Stimulated activated naive CD4-positive, alpha-beta T cell (primary cell): ENCODE measurements at places on chromosomes 6 and 20.

DNA sequence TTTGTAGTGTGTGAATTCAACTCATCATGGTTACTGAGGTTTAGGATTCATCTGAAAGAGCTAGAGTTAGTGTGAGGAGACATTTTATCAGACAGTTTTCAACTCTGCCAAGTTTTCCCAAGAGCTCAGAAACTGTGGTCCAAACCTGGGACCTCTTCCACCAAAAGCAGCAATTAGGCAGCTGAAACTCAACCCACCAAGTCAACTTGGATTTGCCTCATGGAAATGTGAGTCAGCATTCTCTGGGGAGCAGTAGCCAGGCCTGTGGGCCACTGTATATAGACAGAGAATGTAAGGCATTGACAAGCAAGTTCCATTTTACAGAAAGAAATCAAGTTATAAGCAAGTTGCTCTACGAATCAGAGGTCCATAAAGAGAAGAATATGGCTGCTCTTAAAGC is 178.8 kb upstream of the HDDC2 start:
- DNase-seq = no peak

GRCh38 chr6:27136978-27137814 is 110.3 kb upstream of the PRSS16 start:
- no peak for DNase-seq

DNA sequence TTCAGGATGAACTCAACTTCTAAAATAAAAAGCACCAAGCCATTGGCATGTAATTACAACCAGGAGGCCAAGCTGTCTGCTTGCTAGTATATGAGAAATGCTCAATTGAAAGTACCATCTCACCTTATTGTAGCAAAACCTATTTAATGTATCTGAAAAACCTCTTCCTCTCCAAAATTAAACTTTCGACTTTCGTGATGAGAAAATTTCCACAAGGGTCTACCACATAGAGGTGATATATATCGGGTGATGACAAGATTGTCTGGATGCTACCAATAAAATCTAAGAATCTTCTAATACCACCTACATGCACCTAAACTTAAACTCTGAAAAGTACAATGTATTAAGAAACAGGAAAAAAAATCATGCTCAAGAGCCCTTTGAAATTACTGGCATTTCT is 74.2 kb downstream of the ATXN1 start:
- DNase-seq = no peak

DNA sequence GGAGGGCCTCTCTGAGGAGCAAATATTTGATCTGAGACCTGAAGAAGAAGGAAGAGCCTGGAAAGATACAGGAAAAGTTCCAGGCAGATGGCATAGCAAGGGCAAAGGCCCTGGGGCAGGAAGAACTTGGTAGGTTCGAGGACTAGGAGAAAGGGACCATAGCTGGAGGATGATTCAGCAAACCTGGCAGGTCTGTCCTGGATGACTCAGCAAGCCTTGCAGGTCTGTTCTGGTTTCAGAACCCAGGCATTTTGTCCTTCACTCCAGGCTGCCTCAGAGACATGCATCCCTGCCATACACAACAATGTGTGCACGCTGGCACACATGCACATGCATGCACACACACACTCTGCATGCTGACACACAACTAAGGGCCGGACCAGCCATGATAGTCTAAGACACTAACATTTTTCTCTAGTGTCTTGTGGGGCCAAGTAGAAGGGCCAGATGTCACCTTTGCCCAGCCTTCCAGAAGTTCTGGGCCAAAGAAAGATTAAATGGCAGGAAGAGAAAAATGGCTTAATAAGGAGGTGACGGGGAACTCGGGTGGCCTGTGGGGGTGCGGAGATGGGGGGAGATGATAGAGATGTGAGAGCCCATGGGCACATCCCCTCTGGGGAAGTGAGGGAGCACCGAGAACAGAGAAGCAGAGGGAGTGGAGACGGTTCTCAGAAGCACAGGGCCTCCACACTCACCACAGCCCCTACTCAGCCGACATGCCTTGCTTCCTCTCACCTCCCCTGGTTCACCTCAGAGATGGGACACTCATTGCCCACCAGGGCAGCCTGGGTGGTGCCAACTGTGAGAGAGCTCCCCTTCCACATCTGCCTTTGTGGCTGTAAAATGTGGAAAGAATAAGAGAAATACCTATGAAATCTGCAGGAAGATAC is 15.4 kb upstream of the TRIB3 start:
- DNase-seq = no peak

GRCh38 chr6:99530627-99531026 is 15.4 kb upstream of the USP45 start:
- no peak for DNase-seq

DNA sequence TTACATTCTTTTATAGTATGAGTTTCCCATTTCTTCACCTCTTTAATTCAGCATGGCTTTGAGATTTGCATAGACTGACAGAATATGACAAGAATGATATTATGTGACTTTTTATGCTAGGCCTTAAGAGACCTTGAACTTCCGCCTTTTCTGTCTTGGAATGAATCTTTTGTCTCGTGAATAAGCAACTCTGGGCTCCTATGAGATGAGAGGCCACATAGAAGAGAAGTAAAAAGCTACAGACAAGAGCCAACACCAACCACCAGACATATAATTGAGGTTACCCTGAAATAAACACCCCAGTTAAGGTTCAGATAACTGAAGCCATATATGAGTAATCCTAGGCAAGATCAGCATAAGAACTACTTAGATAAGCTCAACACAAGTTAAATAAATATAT is 600.8 kb downstream of the MEI4 start:
- no peak for DNase-seq

GRCh38 chr20:8128291-8129060 is 3.6 kb upstream of the PLCB1 start:
- no peak for DNase-seq

- no peak for DNase-seq
These were observed 7.0 kb downstream of the HELZ2 start for GRCh38 chr20:63567136-63567385.

- DNase-seq = no peak
These were observed 71.5 kb downstream of the CNKSR3 start for GRCh38 chr6:154438882-154439415.

GRCh38 chr6:9136141-9136822 is 700.9 kb upstream of the SLC35B3 start:
- DNase-seq = no peak

- DNase-seq = no peak
These were observed 120.7 kb downstream of the MTFR2 start for GRCh38 chr6:136129365-136129764.

- DNase-seq = no peak
These were observed 58.2 kb downstream of the MOCS1 start for GRCh38 chr6:39876111-39876510.

- no peak for DNase-seq
These were observed 185.6 kb downstream of the OR2B2 start for GRCh38 chr6:27726619-27727023.

DNA sequence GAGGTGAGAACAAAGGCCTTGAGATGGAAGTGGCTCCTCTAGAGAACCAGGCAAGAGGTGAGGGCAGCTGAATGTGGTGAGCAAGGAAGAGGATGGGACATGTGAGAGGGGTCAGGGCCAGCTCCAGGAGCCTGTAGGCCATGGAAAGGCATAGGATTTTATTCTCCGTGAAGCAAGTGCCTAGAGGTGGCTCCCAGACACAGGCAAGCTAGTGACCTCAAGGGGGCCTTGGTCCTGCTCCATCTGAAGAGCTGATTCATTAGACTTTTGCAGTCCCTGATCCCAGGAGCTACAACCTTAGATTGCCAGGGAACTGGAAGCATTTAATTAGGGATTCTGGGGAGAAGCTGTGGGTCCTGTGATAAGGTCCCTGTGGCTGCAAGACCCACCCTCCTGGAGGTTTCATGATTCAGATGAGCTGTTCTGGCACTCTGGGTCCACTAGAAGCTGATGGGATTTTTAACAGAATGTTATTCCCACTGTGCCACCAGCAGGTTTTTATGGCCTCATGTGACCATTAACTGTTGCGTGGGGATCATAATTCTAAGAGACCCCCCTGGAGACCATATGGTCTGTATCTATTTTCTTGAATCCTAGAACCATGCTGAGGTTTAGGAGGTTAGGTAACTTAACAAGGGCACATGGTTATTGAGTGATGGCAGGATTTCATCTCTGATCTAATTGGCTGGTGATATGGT is 90.5 kb downstream of the ELOVL5 start:
- DNase-seq = no peak

- DNase-seq = no peak
These were observed 11.5 kb downstream of the RIOK1 start for GRCh38 chr6:7401075-7401474.

GRCh38 chr20:17315407-17316231 is 88.8 kb downstream of the PCSK2 start:
- no peak for DNase-seq

DNA sequence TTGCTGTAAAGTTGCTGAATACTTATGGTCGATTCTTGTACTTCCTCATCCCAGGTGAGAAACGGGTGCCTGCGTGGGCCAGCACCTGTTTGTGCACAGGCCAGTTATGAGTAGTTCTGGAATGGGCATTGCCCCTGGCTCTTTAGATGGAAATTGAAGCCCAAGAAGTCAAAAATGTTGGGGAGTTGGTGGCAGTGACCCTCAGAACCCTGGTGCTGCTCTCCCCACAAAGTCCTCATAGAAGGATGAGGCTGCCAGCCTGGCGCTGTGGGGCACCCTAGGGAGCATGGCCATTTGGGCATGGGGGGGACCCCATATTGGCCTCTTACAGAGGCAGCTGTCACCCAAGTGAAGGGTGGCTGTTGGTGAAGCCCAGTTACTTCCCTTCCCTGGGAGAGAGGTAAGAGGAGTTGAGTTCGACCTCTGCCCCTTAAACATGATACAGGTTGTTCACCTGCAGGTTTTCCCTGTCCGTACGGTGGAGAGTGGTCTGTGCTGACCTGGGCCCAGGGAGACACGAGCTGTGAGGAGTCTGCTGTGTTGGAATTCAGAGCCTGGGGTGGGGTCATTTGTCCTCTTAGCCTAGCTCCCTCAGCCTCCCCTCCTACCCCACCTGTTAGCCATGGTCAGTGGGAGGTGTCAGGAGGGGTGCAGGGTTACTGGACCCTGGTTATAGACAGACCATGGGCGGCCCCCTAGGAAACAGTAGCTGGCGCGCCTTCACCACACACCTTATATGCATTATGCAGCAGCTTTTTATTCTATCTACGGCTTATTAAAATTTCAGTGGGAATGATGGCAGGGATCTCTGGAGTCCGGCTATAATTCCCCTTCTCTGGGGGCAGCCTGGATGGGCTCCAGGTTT is 4.9 kb downstream of the HMGA1 start:
- no peak for DNase-seq

- no peak for DNase-seq
These were observed 5.4 kb upstream of the DOK5 start for GRCh38 chr20:54469952-54470351.

DNA sequence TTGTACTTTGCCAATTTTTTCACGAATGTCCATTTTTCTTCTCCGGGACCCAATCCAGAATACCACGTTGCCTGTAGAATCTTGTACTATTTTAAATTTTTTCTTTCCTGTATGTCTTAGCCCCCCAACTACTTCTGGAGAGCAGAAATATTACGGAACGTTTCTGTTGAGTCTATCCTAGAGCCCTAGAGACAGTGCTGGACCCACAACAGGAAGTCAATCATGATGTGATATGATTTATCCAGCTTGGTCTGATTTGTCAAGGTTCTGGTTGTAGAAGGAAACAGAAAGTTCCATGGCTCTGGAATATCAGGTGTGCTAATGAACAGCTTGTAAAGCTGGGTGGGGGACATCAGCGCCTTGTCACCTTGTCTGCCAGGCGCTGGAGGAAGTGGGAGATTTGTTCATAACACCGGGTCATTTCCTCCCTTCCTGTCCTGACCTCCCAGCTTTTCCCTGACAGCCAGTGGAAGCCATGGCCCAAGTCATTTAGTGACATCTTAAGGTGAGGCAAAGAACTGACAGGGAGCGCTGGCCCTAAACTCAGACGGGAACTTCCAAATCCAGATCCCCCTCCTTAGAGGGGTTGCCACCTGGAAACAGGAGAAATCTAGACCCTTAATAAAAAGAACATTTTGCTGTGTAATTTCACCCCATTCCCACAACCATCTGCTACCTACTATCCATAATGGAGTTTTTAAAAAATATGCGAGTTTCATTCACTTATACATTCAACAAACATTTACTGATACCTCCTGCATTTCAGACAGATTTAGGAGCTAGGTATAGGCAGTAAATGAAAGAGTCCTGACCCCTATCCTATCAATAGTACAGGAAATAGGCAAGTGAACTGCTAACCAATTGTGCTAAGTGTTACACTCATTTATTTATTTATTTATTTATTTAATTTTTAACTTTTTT is 130.5 kb downstream of the ZFP64 start:
- no peak for DNase-seq
